ENCODE measurements at places on chromosomes 1 and 21. TPM values are rescaled to one million over a fixed set of nuclear protein-coding genes. Genes with fewer than 3 reads are reported as not detected.

ADGRL4 gene
- total RNA-seq: not detected

PRR9 gene
- not detected for total RNA-seq

FTCD gene
- total RNA-seq: 0.41 TPM

A3GALT2 gene
- not detected for total RNA-seq

KRTAP15-1 gene
- not detected for total RNA-seq

LYPD8 gene
- 5.1 TPM for total RNA-seq

SPRR2F gene
- total RNA-seq: not detected

CNKSR1 gene
- not detected for total RNA-seq

AVPR1B gene
- total RNA-seq: not detected

CNR2 gene
- total RNA-seq: not detected

SYCP1 gene
- not detected for total RNA-seq

UMODL1 gene
- total RNA-seq: not detected

RNU1-1 gene
- not detected for total RNA-seq

TBX19 gene
- total RNA-seq: 0.17 TPM

CRYAA gene
- total RNA-seq: not detected

ETV3L gene
- total RNA-seq: not detected

NCAM2 gene
- total RNA-seq: 9.8 TPM

TNFRSF25 gene
- total RNA-seq: 0.81 TPM

C1orf87 gene
- not detected for total RNA-seq

SELP gene
- total RNA-seq: 0.37 TPM
